H7 (cell line): ENCODE measurements at places on chromosomes 6 and 20.
A peak's percentile ranks its signal among the peaks of the same experiment; 100 is the strongest.

DNA sequence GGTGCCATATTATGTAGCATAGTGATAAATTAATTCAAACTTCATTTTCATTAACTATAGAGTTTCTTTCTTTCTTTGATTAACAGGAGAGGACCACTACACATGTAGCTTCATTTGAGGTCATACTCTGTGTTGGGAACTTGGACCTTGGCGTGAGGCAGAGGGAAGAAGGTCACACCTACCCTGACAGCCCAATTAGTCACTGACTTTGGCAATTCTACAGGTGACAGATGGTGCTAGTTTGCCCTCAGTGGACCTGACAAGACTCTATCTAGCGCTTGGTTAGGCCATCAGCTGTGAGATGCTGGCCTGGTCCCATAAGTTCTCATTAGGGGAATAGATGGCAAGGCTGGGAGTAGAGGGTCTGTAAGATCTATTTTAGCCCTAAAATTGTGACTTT, 14.2 kb downstream of the SLX4IP start:
- DNase-seq = no peak

GRCh38 chr20:24701668-24702067, 232.2 kb downstream of the SYNDIG1 start:
- DNase-seq = peak; percentile 13

DNA sequence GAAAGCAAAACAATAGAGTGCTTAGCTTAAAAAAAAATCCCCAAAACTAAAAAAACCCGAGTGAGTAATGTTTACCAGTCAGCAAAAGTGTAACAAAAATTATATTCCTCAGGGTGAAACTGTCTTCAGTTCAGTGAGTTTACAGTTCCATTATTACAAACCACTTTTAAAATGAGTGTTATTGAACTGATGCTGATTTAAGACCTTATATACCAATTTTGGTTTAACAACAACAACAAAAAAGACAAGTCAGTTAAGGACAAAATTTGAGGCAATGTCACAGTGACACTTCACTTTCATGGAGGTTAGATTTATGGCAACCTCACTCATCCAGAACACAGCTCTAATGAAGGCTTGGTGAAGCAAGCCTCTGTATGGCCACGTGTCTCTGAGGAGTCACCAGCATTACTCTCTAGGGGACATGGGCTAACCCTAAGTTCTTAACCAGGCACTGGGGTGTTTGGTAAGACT, 630.8 kb downstream of the PHF3 start:
- no peak for DNase-seq

DNA sequence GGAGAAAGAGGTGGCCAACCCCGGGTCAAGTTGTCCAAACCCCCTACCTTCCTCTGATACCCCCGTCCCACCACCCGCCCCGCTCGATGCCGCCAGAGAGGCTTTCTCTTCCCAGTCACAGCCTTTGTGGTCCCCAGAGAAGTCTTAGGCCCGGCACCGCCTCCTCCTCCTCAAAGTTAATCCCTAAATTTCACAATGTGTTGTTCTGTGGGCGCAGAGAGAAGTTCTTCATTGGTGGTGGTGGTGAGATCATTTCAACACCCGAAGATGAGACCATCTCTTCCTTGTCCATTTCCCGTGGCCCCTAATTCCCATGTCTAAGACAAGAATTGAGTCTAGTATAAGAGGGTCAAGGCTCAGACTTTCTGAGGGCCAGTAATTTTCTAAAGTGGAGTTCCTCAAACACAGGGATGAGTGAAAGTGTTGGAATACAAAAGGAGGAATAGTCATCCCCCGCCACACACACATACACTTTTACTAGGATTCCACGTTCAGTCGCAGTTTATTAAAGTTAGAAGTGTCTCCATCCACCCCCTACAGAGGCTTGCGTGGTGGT, 10.4 kb downstream of the TRIM31 start:
- DNase-seq = no peak

- DNase-seq = no peak
Observed at GRCh38 chr6:156854466-156855161, 77.4 kb downstream of the ARID1B start.

DNA sequence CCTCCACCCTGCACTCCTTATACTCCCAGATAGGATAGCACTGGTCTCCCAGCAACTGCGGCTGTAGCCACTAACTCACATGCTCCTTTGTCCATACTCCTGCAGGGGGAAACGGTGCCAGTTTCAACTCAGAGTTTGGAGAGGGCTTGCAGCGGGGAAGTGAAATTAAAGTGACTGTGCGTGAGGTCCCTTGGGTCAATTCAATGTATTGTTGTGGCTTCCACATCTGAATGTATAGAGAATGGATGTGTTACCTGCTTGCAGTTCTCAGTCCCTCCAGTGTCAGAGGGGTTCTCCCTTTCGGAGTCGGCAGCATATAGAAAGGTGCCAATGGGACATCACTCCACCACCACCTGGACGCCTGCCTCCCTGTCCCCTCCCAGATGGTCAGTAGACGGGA, 93.6 kb upstream of the CNKSR3 start:
- DNase-seq = no peak

- no peak for DNase-seq
Observed at GRCh38 chr6:157068691-157069324, 254.5 kb downstream of the TMEM242 start.

DNA sequence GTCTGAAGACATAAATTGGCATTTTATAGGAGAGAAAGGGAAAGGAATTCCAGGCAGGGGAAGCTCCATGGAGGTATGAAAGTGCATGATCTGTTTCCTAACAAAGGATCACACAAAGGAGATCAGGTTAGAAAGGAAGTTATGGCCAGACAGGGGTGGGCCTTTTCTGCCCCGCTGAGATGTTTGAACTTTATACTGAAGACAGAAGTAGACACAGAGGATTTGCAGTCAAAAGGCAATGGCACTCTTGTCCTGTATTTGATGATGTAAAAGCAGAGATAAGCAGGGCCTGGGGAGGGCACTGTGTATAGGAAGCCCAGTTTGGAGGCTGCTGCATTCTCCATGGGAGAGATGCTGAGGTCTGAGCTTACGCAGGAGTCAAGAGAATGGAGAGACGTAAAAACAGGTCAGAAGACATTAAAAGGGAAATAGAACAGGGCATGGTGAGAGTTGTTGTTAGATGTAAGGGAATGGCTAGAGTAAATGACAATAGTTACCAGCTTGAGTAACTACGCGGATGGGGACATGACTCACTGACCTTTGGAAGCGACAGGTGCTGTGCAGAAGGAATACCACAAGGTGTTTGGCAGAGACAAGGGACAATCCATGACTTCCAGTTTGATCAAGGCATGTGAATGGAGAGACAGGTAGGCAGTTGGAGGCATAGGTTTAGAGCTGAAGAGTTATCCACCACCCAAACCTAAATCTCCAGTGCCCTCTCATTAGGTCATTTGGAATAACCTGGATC, 190.6 kb upstream of the SASH1 start:
- no peak for DNase-seq

GRCh38 chr6:165963750-165964149, 203.9 kb downstream of the TBXT start:
- DNase-seq = no peak

DNA sequence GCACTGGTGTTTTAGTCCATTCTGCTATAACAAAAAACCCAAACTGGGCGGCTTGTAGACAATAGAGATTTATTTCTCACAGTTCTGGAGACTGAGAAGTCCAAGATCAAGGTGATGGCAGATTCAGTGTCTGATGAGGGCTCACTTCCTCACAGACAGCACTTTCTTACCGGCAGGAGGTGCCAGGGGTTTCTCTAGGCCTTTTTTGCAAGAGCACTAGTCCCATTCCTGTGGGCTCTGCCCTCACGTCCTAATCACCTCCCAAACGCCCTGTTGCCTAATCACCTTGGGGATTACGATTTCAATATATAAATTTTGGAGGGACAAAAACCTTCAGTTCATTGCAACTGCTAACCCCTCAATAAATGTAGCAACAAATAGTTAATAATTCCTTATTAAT, 140.0 kb upstream of the SGK1 start:
- peak; percentile 44 for DNase-seq

- DNase-seq = no peak
Observed at GRCh38 chr6:55713436-55713835, 134.4 kb upstream of the HMGCLL1 start.

- DNase-seq = no peak
Observed at GRCh38 chr6:143967706-143968376, 40.2 kb downstream of the PLAGL1 start.

- DNase-seq = no peak
Observed at GRCh38 chr20:19935842-19936241, 81.3 kb upstream of the NAA20 start.

DNA sequence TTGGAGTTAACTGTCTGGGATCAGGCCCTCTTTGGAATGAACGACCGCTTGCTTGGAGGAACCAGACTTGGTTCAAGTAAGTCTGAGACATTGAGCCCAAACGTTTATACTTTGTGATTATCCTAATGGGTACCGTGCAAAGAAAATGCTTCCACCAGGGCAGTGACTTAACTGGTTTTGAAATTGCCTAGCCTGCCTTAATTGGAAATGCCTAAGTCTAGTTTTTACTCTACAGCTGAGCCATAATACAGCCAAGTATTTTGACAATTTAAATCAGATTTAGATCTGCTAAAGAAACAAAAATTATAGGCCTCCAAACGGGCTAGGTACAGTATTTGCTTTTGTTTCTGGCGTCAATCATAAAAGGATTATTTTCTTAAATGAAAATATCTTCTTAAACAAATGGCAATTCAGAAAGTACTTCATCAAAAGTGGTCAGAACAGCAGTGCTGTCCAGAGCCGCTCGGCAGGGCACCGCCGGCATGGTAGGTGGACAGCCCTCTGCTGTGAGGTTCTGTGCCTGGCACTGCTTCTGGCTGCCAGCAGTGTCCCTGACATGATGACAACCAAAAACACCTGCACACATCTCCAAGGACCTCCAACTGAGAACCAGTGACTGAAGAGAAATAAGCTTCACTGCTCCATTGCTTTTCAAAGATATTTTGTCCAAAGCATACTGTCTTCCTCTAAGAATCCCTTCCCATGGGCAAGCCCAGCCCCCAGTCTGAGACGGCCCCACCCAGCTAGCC, 55.6 kb downstream of the EZR start:
- DNase-seq = no peak

GRCh38 chr6:125918230-125918629, 38.3 kb upstream of the HINT3 start:
- DNase-seq = no peak

DNA sequence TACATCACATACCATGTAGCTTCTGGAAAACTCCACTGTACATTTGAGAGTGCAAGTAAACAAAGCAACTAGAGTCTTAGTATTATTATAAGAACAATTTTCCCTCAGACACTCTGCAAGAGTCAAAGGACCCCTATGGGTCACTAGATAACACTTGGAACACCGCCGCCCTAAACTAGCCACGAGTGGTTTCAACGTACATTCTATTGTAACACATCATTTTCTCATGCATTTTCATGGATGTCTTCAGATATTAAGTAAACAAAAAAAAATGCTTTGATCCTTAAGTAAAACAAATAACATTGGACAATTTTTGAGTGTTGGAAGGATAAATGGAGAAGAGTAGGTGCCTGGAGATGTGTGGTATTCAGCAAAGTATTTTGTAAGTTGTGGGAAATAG, 3.2 kb upstream of the RNF146 start:
- no peak for DNase-seq

GRCh38 chr20:62164879-62165761, 17.7 kb upstream of the MTG2 start:
- DNase-seq = no peak

DNA sequence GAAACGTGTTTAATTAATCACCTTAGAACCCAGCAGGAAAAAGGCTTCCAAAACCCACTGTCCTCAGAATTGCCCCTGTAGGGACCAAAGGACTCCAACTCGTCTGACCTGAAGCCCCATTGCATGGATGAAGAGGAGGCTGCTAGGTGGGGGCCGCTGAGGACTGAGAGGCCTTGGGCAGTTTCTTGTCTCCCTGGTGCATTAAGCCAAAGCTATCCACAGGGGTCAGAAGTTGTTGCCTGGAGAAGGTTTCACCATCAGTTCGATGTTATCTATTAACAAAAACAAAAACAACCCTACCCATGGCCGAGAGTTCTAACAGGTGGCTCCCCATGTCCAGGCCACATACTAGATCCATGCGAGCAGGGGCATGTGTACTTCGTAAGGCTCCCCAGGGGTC, 120.9 kb upstream of the CD93 start:
- DNase-seq = no peak

DNA sequence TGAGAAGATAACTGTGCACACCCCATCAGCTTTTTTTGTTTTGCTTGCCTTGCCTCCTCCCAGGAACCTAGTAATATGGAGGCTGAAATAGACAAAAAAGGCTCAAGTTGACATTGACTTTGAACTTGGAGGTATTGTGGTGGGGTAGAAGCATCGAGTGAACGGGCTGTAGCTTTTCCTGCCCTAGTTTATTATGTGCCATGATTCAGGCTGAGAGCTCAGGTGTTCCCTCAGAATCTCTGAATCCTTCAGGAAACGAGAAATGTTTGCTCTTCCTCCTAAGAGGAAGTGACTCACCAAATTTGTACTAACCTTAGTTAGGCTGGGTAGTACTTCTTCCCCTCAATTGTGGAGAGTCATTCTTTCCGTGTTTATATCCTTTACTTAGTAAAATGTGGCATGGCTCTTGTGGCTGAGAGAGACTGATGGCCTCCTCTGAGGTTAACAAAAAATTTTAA, 98.8 kb downstream of the SASH1 start:
- DNase-seq = no peak

GRCh38 chr6:54299542-54300269, 8.5 kb upstream of the TINAG start:
- no peak for DNase-seq

- no peak for DNase-seq
Observed at GRCh38 chr6:991192-991591, 298.3 kb upstream of the EXOC2 start.

GRCh38 chr6:75386050-75386770, 101.6 kb upstream of the TMEM30A start:
- DNase-seq = no peak

GRCh38 chr6:36621371-36621855, 27.3 kb downstream of the SRSF3 start:
- no peak for DNase-seq

DNA sequence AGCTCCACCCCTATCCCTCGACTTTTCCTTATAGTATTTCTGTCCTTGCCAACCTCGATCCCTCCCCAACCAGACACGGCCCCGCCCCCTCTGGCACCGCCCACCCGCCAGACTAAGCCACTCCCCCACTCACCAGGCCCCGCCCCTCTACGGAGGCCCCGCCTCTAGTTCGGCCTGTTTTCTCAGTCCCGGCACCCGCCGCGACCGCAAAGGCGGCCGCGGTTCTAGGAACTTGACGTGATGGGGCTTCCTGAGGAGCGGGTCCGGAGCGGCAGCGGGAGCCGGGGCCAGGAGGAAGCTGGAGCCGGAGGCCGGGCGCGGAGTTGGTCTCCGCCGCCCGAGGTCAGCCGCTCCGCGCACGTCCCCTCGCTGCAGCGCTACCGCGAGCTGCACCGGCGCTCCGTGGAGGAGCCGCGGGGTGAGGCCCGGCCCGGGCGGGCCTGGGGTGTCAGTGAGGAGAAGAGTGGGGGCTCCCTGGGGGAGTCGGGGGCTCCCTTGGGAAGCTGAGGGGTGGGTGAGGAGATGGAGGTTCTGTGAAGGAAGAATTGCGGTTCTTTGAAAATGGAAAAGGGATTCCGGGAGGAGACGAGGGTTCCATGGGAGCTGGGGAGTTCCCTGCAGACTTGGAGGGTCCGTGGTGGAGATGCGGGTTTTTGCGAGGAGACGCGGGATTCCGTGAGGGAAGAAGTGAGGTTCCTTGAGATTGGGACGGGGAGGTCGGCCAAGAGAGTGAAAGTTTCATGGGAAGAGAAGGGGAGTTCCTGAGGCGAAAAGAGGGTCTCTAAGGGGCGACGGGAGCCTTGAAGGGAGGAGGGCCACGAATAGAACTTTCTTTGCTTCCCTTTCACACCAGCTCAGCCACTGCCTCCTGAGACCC, at the start of gene ACSS2:
Gene ACSS2, plus strand, starts transcription at position 207 of the 877 bp plus-strand sequence. Its CDS starts 34 bp downstream, at position 241.
- peak; percentile 97 for DNase-seq
